ENCODE measurements at places on chromosomes 4 and X.

DNA sequence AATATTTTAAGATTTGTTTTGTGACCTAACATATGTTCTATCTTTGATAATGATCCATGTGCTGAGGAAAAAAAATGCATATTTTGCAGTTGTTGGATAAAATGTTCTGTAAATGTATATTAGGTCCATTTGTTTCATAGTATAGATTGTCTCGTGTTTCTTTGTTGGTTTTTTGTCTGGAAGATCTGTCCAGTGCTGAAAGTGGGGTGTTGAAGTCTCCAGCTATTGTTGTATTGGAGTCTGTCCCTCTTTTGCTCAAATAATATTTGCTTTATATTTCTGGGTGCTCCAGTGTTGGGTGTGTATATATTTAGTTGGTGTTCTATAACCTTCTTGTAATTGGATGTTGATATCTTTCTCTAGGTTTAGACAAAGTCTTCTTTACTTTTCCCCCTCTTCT is 53.2 kb upstream of the FRMPD3 start:
- DNase-seq, result no peak

- DNase-seq, result no peak
These were observed 59.2 kb downstream of the NSUN7 start for GRCh38 chr4:40808926-40809457.

DNA sequence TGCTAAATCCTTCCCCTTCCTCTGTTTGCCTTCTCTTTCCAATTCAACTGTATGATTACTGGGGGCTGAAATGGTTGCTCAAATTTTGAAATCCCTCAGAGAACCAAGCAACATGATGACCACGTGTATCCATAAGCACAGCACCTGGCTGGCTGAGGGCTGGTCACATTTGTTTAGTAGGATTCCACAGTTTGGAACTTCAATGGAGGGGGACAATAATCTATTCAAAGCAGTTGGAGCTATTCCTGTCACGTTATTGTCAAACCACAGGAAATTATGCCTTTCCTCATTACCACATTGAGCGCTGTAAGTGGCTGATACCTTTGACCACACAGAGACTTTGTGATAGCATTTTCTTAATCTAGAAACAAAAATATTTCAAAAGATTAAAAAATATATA is 7.0 kb downstream of the TMSB4X start:
- no peak for DNase-seq

GRCh38 chr4:7077371-7077770 is 9.5 kb upstream of the GRPEL1 start:
- DNase-seq, result no peak

- peak; percentile 1 for DNase-seq
These were observed 10.7 kb upstream of the HCCS start for GRCh38 chrX:11100281-11101035.

- DNase-seq, result no peak
These were observed 13.5 kb downstream of the MAPK10 start for GRCh38 chr4:86346320-86346719.

DNA sequence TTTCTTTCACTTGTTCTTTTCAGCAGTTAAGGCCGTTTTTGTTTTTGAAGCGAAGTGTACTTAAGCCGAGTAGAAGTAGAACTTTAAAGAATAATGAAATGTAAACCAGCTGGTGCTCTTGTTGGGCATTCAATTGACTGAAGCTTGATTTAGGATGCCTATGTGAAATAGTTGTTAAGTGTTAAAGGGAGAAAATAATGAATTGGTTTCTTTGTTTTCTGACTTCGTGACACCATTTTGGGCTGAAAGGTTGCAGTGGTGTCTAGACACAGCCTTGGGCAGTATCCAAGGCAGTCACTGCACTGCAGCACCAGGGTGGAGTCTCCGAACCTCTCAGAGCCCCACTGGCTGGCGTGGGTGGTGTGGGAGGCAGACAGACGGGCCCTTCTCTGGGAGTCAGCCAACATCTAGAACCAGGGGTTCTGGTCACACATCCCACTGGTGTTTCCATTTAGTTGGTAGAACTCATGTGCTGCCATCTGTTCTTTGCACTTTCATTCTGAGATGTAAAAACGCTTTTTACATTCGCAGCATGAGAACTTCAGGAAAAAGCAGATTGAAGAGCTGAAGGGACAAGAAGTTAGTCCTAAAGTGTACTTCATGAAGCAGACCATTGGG is 3.5 kb downstream of the UCHL1 start:
- no peak for DNase-seq

GRCh38 chrX:95903490-95903889 is 781.2 kb upstream of the DIAPH2 start:
- DNase-seq, result no peak

GRCh38 chrX:121639781-121640180 is 592.4 kb downstream of the GLUD2 start:
- DNase-seq, result no peak

- DNase-seq, result no peak
These were observed 14.0 kb downstream of the PF4 start for GRCh38 chr4:73967866-73968265.

DNA sequence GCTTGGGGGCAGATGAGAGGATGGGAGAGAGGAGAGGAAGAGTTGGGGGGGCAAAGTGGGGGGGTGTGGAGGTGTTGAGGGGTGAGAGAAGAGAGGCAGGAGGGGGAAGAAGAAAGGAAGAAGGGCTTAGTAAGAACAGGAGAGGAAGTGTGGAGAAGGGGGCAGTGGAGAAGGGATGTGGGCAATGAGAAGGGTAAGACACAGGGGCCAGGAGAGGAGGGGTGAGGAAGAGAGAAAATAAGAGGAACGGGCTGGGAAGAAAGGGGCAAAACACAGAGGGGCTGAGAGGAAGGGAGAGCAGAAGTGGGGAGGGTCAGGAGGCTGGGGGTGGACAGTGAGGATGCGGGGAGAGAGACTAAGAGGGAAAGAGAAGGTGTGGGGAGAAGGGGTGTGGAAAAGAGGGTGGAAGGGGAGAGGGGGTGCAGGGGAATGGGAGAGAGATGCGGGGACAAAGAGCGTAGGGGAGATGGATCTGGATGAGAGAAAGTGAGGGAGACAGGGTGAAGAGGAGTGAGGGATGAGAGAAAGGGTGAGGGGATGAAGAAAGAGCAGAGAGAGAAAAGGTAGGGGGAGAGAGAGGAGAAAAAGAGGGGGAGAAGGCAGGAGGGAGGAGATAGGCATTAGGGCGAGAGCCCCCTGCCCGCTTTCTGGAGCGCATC is 12.9 kb downstream of the SH3KBP1 start:
- DNase-seq, result no peak

GRCh38 chr4:156710365-156711192 is 261.0 kb downstream of the PDGFC start:
- no peak for DNase-seq

DNA sequence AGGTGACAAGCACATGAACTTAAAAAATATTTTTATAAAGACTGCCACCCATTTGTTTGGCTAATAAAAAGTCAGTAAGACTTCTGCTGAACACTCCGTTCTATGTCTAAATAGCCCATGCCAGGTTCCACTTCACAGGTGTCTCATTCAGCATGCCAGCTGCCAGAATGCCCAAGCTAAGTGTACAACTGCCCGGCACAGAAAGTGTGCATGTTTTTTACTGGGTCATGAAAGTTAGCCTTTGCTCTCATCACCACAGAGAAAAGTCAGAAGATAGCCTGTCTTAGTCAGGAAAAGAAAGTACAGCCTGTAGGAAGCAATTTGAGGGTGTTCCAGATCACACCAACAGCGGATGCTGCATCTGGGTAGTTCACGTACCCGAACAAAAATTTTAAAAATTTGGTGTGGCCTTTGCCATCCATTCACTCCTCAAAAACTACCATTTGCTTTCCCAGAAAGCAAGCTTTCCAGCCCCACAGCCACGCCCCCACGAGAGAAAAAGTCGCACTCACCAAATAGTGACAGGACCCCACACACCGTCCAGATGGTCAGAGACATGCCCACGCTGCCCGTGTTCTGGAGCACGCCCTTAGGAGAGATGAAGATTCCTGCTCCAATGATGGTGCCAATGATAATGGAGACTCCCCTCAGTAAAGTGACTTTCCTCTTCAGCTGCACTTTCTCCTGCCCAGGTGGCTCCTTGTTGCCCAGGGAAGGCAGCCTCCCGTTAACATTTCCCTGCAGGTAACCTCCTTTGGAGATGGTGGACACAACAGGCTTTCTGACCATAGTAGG is 671 bp downstream of the SLC7A11 start:
- DNase-seq, result no peak

DNA sequence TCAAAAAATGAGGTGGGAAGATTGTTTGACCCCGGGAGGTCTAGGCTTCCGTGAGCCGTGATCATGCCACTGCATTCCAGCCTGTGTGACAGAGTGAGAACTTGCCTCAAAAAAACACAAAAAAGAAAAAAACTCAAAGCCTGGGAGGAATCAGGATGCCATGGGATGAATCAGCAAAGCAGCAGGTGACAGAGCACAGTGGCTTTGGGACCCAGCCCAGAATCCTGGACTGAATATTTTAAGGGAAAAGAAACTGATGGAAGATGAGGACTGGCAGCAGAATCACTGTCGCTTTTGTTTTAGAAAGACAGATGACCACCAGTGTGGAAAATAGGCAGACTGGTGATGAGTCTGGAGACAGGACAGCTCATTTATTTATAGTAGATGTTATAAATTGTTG is 16.6 kb downstream of the S100G start:
- no peak for DNase-seq

DNA sequence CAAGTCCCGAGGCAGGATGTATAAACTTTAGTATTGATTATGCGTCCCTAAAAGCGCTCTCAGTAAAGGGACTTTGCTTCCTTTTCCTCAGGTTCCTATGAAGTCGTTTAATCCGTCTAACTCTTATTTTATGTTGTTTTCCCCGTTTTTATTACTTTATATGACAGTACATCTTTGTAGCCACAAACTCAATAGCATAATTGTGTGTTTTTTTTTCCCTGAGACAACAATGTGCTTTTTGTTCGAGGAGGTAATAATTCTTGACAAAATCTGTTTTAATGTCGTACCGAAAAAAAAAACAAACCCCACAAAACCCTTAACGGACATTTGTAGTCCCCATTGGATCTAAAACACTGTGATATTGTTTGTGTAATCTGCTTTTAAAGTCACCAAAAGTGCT is 17.9 kb upstream of the PPP2R3B start:
- no peak for DNase-seq

DNA sequence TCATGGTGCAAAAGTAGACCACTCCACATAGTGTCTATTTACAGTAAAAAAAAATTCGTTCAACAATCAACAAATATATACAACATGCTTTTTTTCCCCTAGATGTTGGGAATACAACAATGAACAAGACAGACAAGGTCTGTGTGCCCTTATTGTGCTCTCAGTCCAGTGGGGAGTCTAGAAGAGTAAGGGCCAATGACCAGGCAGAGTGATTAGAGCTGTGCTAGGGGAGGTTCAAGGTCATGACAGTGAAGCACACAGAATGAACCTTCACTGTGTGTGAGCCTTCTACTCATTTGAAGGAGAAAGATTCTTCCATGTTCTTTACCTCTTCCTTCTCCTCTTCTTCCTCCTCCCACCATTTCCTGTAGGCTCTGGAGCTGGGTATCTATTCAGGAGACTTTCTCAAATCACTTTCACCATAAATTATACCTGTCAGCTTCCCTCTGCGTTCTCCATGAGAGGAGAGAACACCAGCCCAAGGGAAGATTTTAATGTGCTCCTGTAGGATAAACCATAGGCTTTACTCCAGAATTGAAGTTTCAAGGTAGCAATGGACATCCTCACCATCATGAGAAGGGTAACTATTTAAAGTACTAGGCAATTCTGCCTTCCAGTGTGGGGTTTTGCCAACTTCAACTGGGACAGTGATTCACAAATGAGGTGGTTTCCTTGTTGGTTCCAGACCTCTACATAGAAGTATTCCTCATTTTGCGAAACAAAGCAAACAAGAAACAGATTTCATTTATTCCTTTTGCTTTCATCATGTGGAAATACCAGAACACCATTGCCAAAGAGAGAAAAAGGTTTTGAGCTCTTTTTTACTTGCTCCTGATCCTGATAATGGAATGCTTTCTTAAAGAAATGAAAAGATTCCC is 246.9 kb upstream of the GPC4 start:
- no peak for DNase-seq

- DNase-seq, result no peak
These were observed 386.5 kb downstream of the GPAT3 start for GRCh38 chr4:83922402-83922801.

GRCh38 chr4:177293208-177294033 is 16.3 kb upstream of the NEIL3 start:
- DNase-seq, result no peak

- no peak for DNase-seq
These were observed 4.3 kb downstream of the PSAPL1 start for GRCh38 chr4:7430368-7430964.

GRCh38 chr4:64158648-64159326 is 250.5 kb downstream of the TECRL start:
- DNase-seq, result no peak

- DNase-seq, result no peak
These were observed 34.9 kb downstream of the MMRN1 start for GRCh38 chr4:89929425-89930159.

DNA sequence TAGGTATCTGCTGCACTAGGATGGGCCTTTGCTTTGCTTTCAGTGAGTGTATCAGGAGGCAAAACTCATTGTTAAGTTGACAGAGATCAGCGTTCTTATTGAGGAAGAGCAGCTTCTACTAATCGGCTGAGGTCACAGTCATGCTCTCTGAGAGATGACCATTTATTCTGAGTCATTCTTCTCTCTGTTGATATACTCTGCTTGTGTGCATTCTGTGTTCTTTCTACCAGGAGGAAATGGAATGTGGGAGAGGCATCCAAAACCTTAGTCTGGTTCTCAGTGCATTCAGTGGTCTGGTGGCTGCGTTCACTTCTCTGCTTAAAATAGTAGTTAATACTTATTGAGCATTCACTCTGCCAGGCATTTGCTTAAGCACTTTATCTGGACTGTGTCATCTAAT is 66.2 kb downstream of the RRAGB start:
- DNase-seq, result no peak

GRCh38 chr4:8508740-8509139 is 68.2 kb downstream of the TRMT44 start:
- DNase-seq, result no peak

- DNase-seq, result no peak
These were observed 308.1 kb downstream of the PTTG2 start for GRCh38 chr4:38268108-38268820.

GRCh38 chrX:133980832-133981588 is 4.4 kb downstream of the GPC3 start:
- DNase-seq, result no peak

- DNase-seq, result no peak
These were observed 94.0 kb upstream of the RBPJ start for GRCh38 chr4:26226629-26227376.

Data from SW 1271 (cell line).